CD4-positive, alpha-beta T cell treated with Interleukin-15 for 4 hours (primary cell): ENCODE measurements at places on chromosomes 16 and 17.

- DNase-seq, result no peak
Measured at GRCh38 chr16:17271687-17272086, 199.1 kb downstream of the XYLT1 start.

DNA sequence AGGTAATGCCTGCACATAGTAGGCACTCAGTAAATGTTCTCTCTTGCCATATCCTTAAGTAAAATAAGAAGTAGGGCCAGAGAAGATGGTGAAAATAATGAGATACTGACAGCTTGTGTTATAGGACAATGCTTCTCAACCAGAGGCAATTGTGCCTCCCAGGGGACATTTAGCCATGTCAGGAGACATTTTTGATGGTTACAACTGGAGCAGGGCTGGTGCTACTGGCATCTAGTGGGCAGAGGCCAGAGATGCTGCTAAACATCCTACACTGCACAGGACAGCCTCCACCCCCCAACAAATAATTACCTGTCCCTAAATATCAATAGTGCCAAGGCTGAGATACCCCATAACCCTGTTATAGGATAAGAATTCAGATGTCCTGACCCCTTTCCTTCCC, 1.7 kb downstream of the RAD51D start:
- DNase-seq, result peak; percentile 43

DNA sequence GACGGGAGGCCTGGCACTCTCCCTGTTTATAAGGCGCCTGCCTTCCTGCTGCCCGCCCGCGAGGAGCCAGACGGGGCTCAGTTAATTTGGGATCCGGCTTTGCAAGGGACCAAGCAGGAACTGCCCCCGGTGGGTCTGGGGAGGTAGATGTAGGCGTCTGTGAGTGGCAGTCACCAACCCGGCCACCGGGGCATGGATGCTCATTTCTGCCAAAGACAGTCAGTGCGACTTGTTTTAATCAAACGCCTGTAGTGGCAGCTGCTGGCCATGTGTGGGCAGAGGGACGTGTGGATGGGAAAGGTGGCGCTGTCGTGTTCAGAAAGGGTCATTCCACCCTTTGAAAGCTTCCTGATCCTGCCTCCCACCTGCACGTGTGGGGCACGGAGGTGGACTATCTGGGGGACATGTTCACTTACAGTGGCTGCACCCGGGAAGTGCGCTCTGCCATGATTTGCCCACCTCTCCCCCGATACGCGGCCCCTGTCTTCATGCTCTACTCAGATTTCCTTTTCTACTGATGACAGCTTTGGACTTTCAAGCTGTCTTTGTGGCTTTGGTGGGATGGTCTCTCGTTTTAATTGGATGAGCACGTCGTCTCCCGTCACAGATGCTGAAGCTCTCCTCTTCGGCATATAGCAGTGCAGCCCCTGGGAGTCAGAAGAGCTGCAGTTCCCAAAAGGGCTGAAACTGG, 60.3 kb upstream of the CIBAR2 start:
- DNase-seq, result no peak

DNA sequence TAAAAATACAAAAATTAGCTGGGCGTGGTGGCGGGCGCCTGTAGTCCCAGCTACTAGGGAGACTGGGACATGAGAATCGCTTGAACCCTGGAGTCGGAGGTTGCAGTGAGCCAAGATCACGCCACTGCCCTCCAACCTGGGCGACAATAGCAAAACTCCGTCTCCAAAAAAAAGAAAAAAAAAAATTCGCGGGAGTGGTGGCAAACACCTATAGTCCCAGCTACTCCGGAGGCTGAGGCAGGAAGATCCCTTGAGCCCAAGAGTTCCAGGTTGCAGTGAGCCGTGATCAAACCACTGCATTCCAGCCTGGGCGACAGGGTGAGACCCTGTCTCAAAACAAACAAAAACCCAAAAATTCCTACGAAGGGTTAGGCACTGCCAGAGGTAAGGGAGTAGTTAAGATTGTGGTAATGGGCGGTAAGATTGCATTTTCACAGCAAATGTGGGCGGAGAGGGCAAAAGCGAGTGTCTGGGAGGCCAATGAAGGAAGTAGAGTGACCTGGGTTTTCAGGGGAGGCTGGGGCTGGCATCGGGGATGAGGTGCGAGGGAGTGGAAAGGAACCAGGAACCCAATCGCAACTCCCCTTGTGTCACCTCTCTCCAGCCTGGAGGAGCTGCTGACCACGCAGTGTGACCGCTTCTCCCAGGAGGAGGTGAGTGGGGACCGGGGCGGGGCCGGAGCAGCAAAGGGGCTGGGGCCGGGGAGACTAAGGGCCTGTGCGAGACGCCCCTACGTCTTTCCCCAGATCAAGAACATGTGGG, 2.6 kb downstream of the MYL11 start:
- DNase-seq, result no peak

DNA sequence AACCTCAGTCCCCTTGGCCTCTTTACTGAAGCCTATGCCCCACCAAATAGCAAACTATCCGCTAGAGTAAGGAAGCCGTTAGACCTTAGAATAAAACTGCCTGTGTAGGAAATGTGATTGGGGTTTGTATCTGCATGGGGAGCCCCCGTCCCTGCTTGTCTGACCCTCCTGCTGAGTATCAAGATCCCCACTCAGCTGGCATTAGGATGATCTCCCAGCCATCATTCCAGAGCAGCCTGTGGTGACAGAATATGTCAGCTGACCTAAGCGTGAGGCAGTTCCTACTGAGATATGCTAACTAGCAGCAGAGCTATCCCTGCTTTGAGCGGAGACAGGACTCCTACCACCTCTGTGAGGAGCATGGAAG, 645 bp upstream of the GFOD2 start:
- peak; percentile 2 for DNase-seq

- no peak for DNase-seq
Measured at GRCh38 chr16:88764913-88765349, 20.1 kb downstream of the PIEZO1 start.

DNA sequence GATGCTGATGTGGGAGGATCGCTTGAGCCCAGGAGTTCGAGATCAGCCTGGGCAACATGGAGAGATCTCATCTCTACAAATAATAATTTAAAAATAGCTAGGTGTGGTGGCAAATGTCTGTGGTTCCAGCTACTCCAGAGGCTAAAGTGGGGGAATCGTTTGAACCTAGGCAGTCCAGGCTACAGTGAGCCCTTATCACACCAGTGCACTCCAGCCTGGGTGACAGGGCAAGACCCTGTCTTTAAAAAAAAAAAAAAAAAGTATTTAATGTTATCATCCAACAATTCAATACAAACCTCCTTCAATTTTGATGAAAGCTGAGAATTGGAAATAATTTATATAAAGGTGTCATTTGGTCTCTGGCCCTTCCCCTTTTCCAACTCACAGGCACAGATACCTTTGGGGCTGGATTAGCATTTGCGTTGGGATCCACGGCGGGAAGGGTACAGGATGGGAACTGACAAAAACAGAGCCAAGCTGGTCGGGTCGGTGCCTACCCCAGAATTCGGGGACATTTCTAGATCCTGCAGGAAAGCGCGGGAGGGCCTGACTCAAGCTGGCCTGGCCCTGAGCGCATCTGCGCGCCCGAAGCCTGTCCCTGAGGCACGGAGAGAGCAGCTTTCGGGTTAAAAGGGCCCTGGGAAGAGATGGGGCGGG, 860 bp upstream of the DCAF7 start:
- no peak for DNase-seq

DNA sequence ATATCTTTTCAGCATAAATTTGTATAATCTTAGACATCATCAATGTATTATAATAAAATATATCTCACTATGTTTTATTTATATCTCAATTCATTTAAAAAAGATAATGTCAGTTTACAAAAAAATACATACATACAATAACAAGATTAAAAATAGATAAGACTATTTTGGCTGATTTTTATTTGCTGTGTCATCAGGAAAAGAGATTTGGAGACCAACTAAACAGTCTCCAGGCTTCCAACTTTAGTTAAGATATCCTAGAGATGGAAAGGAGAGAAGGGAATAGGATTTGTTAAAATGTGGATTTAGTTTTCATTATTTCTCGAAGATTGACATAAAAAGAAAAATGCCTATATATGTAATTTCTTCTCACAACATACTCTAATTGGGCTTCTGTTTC, 433.8 kb upstream of the TOM1L1 start:
- DNase-seq, result no peak

DNA sequence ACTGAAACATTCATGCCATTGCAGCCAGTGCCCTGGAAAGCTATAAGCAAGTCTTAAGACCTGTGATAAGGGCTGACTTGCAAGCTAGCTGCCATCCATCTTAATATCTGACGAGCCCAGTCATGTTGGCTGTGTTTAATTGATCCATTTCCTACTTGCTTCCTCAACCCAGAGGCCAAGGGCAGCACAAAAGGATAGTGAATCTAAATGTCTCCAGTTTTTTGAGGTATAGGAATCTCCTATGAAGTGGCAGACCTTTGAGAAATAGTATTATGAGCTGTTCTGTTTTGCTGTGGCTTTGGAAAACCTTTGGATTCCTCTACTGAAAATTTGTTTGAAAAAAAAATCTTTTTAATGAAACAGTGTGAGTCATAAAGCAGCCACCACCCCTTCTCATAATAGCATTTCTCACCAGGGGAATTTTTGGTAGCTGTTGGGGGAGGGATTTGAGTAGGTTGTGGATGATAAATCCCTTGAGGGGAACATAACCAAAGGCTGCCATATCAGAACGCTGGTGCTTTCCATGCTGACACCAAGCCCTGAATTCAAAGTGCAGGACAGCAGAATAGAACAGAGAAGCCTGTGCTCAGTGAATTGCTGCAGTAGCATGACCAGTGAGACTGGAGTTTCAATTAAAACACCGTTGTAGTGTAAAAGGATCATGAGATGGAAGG, 12.9 kb downstream of the ZNRF1 start:
- DNase-seq, result peak; percentile 69

- DNase-seq, result no peak
Measured at GRCh38 chr17:67559381-67559966, 158.3 kb upstream of the NOL11 start.

GRCh38 chr17:63489291-63489690, 12.4 kb downstream of the ACE start:
- no peak for DNase-seq

- DNase-seq, result no peak
Measured at GRCh38 chr17:55414983-55415382, 6.7 kb downstream of the MMD start.

- no peak for DNase-seq
Measured at GRCh38 chr17:77417575-77417974, 276.8 kb downstream of the SEC14L1 start.

- no peak for DNase-seq
Measured at GRCh38 chr16:22184615-22184968, 21.5 kb upstream of the EEF2K start.

DNA sequence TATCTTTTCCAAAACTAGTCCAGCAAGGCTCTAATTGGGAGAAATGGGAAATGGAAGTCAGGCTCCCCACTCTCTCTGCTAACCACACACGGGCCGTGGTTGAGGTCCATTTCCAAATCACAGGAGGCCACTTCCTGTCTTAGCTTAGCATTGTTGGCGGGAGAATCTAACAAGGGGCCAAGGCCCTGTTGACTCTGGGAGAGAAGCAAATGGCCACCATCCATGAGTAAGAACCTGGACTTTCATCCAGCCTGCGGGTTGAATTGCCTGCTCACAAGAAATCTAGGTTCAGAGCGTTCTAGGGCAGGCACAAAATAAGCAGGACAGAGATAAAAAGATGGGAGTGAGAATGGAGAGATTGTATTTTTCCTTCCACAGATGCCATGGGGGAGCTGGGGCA, 5.7 kb downstream of the FAM20A start:
- no peak for DNase-seq

- peak; percentile 91 for DNase-seq
Measured at GRCh38 chr17:7851438-7852261, 3.2 kb upstream of the TMEM88 start.

DNA sequence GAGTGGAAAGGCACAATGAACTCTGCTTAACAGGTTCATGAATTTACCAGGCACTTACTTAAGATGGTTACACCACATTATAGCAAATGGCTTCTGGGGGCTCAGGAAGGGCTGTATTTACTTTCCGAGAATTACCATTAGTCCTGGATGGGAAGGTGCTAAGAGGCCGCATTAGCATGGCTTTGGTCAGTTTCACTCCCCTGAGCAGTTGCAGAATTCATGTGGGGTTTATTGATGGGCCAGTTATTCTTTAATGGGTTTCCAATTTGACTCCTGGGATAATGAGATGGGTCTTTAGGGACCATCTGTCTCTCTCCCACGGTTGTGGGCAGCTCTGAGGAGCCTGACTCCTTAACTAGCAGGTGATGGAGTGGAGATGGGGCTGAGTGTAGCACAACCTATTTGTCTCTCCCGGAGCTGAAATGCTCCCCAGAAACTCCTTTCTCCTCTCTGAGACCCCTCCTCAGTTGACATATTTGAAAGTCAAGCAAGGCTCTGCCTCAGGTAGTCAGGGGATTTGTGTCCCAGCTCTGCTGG, 652.5 kb downstream of the HS3ST4 start:
- no peak for DNase-seq

GRCh38 chr16:19524616-19525384, 1.1 kb downstream of the CCP110 start:
- DNase-seq, result no peak
